ENCODE measurements at places on chromosomes 12 and 14.

GRCh38 chr14:52862632-52863333 is 71.4 kb upstream of the GNPNAT1 start:
- no peak for DNase-seq

DNA sequence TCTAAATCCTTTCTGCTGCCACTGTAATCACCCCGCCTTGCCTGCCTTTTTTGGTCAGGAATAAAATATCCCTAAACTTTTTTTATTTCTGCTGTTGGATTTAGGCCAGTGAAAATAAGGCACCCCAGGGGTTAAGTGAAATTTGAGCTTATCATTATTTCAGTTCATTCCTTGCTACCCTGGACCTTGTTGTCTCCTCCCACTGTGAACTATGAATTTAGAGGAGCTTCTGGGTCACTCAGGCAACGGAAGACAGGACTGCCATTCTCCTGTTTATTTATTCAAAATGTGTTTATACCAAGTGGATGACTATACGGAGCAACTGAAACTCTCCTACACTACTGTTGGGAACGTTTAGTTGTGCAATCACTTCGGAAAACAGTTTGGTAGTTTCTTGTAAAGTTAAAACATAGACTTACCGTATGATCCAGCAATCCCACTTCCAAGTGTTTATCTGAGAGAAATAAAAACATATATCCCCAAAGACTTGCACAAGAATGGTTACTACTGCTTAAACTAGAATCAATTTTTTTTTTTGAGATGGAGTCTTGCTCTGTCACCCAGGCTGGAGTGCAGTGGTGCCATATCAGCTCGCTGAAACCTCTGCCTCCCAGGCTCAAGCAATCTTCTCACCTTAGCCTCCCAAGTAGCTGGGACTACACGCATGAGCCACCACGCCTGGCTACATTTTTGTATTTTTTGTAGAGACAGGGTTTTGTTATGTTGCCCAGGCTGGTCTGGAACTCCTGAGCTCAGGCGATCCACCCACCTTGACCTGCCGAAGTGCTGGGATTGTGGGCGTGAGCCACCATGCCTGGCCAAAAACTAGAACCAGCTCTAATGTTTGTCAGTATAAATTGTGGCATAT is 2.3 kb upstream of the TRAFD1 start:
- DNase-seq, result no peak

- DNase-seq, result no peak
Observed at GRCh38 chr12:94516985-94517384, 57.3 kb upstream of the CEP83 start.

GRCh38 chr12:96343347-96343954 is 56.8 kb downstream of the CDK17 start:
- DNase-seq, result no peak

- DNase-seq, result peak; percentile 64
Observed at GRCh38 chr14:76876076-76876475, 49.9 kb downstream of the LRRC74A start.

DNA sequence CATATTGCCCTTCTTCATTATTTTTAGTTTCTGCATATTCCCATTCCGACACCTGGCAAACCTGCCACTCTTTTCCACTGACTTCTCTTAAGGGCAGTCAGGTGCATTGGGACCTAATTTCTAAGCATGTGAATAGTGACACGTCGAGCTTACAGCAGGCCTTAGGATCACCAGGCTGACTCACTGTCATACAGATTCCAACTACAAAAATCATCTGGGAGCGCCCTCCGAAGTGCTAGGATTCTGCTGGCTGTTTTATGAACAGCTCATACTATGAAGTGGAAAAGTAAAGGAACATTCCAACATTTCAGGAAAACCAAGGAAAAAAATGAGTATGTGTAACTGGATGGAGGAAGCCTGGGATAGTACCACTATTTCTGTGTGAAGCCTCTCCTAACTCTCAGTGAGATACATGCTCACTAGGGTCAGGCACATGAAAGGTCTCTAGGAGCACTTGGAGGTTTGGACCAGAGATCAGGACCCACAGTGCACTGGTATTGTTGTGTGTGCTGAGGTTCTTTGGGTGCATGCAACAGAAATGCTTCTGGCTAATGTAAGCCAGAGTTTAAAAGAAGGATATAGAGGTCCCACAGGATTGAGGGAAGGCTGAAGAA is 257.4 kb downstream of the ZFP36L1 start:
- no peak for DNase-seq

DNA sequence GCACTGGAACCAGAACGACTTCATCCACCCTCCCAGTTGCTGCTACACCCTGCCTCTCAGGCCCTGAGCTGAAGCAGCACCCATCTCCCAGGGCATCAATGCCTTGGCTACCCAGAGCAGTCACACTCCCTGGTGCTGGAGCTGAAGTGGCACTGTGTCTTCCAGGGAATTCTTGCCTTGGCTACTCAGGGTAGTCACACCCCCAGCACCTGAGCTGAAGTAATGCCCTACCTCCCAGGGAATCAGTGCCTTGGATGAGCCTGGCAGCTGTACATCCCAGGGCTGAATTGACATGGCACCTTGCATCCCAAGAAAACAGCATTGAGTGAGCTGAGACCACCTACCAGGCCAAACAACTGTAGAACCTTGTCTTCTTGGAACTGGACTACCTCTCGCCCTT is 41.2 kb upstream of the TSPAN11 start:
- DNase-seq, result no peak

DNA sequence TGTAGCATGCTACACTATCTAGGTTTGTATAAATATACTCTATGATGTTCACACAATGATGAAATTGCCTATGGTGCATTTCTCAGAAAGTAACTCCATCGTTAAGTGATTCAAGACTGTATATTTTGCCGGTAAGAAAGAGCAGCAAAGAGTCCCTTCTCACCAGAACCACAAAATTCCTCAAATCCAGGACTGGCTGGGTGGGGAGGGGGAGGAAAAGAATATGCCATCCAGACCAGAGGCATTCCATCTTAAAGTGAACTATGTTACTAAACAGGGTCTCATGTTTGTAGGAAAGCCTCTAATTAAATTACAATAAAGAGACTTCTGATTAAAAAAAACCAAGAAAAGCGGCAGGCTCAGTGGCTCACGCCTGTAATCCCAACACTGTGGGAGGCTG is 11.5 kb downstream of the UBE2N start:
- DNase-seq, result no peak

GRCh38 chr12:43882578-43883178 is 46.8 kb downstream of the TMEM117 start:
- DNase-seq, result no peak

GRCh38 chr12:90102957-90103652 is 394.5 kb upstream of the ATP2B1 start:
- peak; percentile 8 for DNase-seq

DNA sequence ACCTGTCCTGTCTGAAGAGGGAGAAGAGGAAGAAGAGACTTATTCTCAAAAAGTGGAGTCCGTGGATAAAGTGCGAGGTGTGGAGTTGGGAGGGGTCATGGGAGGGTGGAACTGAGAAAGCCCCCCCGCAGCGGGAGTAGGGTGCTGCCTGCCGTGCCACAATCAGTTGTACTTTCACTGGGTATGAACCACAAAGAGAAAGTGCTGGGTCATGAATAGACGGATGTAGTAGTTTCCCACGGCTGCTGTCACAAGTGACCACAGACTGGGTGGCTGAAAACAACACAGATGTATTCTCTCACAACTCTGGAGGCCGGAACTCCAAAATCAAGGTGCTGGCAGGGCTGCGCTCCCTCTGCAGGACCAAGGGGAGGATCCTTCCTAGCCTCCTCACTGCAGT is 5.5 kb downstream of the DNAH10 start:
- no peak for DNase-seq

GRCh38 chr14:80965037-80965436 is 9.6 kb downstream of the TSHR start:
- no peak for DNase-seq

- no peak for DNase-seq
Observed at GRCh38 chr12:66275040-66275439, 27.3 kb upstream of the HELB start.

- peak; percentile 100 for DNase-seq
Observed at GRCh38 chr12:57693659-57694458, at the start of gene OS9. OS9 (plus strand) TSS chr12:57694132; CDS start chr12:57694162, 30 bp downstream.

DNA sequence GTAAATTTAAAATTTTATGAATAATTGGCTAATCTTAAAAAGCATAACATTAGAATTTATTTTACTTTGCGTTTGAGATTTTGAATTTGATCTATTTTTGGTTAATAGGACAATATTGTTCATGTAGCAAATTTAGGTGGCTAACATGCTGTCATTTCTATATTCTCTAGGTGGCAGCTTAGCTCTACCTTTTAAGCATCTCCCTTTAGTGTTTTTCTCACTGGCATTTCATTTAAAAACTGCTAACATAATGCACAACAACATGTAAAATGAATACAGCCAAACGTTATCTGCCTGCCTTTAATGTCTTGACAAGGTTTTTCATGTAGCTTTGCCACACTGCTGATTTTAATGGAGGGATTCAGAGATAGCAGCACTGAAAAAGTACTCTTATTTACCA is 272.4 kb upstream of the FBXO33 start:
- DNase-seq, result no peak
